ENCODE measurements at places on chromosomes 3 and 15.

DNA sequence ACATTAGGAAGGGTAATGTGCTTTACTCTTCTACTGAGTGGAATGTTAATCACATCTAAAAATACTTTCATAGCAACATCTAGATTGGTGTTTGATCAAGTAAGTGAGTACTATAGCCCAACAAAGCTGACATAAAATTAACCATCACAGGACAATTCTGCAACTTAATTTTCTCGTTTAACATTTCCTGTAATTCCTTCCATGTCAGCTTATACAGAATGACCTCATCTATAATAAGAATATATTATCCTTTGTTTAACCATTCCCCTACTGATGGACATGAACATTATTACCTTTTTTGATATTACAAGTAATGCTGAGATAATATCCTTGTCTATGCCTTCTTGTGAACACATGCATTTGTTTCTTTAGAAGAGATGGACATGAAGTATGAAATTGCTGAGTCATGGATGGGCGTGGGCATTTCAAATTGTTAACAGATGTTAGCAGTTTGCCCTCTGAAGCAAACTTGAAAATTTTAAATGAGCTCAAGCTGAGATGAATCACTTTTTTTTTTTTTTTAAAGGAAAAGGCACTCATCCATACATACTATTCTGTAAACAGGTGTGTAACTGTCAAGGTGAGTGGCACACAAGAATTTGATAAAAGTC, 85.1 kb downstream of the OXNAD1 start:
- peaks cover 64% of the 10 kb centered on the region for H3K36me3 ChIP-seq
- peaks cover 10% of the 10 kb centered on the region for H3K4me1 ChIP-seq
- H3K27ac ChIP-seq, result no peak overlapping the region
- DNase-seq, result no peak
- H3K4me3 ChIP-seq, result no peak overlapping the region

DNA sequence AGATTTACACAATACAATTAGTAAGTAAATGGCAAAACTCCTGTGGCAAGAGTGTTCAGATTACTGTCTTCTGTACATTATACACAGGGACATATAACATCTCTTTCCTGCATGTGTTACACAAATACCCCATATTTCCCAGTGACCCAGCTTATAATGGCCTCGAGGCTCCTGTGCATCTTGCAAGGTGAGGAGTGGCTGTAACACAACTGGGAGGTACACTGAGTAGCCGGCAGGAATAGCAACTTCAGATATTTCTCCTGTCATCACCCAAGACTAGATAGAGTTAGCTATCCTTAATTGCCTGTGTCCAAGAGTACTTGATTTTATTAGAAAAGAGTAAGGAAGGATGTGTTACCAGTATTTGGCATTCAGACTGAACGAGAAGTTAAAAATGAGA, 5.6 kb downstream of the GMPS start:
- H3K4me3 ChIP-seq, result no peak overlapping the region
- H3K36me3 ChIP-seq, result peaks cover 44% of the 10 kb centered on the region
- H3K27me3 ChIP-seq, result no peaks in the 10 kb centered on the region

DNA sequence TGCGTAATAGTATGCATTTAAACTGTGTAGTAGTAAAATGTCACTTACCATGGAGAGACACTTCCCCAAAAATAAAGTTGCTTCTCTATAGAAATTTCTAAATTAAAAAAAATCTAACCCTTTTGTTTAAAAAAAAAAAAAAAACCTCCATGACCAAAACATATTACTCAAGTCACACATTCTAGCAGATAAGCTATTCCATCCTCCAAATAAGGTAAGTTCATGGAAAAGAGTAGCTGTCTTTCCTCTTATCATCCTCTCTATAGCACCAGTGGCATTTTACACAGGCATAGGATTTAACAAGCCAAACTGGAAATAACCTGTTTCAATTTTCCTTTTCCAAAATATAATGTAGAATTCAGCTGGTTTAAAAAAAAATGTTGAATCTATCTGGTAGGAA, 57.4 kb downstream of the LRRFIP2 start:
- no peak overlapping the region for H3K4me3 ChIP-seq
- no peaks in the 10 kb centered on the region for H3K4me1 ChIP-seq
- no peaks in the 10 kb centered on the region for H3K27me3 ChIP-seq
- no peak overlapping the region for H3K27ac ChIP-seq
- no peak for DNase-seq

GRCh38 chr15:53437985-53438841, 321.2 kb downstream of the WDR72 start:
- H3K27me3 ChIP-seq, result peaks cover 9% of the 10 kb centered on the region
- peaks cover 8% of the 10 kb centered on the region for H3K4me1 ChIP-seq
- H3K4me3 ChIP-seq, result no peak overlapping the region

GRCh38 chr3:124033360-124034015, 41.6 kb upstream of the ROPN1 start:
- peaks cover 37% of the 10 kb centered on the region for H3K4me1 ChIP-seq
- H3K4me3 ChIP-seq, result peak within 1 kb of the TSS; percentile 96
- peak within 1 kb of the TSS; percentile 97 for H3K27ac ChIP-seq
- no peaks in the 10 kb centered on the region for H3K36me3 ChIP-seq

- no peak overlapping the region for H3K4me3 ChIP-seq
- no peak for DNase-seq
- no peaks in the 10 kb centered on the region for H3K36me3 ChIP-seq
- no peak overlapping the region for H3K27ac ChIP-seq
These were observed 42.2 kb upstream of the B3GNT5 start for GRCh38 chr3:183210862-183211341.

Measured in nephron progenitor cell (in vitro differentiated cells).